ENCODE measurements at places on chromosomes 16 and 17.

DNA sequence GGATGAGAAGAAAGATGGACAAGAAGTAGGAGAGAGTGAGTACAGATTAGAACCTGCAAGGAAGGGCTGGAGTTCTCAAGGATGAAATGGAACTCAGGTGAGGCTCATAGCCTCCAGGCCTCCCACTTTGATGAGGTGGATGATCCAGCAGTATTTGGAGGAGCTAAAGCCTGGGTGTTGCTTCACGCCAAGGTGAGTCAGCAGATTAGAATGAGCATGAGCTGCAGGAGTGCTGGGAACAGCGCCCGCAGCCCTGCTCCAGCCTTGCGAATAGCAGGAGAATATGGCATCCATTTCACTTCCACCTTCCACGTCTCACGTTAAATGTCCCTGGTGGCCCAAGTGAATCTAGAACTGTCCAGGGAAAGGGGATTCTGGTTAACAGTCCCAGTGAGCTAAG, 94.4 kb upstream of the CPHXL start:
- DNase-seq, result no peak

DNA sequence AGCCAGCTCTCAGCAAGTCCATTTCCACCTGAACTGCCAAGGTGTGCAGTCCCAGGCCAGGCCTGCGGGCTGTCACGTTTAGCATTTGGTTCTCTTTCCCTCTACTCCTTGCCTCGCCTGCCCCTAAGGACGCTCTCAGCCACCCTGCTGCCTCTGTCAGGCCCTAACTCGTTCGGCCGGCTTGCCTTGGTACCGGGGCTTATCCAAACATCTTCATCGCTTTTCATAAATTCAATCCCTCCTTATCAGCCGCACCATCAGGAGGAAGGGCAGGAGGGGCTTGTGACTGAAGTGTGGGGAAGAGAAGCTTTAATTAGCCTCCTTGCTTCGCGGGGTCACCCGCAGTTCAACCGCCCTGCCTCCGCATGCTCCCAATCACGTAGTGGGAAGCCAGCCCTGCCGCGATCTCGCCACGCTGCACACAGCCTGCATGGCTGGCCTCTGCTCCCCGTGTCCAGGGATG, 231.1 kb downstream of the SOX9 start:
- DNase-seq, result no peak

DNA sequence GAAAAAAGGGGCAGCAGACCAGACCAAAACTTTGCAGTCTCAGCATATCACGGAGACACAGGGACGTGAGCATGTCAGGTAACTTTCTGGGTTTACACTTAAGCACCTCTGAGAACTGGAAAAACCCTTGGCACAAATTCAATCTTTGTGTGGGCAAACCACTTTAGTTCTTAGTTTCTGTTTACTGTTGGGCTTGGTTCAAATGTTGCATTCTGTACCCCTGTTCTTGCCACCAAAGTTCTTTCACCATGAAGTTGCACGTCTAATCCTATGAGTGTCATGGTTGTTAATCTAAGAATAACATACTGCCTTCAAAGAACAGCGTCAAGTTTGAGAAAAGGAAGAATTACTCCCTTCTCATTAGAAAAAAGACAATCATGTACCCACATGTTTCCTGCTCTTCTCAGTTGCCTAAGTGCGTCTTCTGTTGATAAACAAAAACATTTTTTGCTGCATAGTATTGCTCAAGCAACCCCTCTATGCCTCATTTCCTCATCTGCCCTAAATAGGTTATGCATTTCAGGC, 11.6 kb downstream of the KRT33A start:
- DNase-seq, result peak; percentile 42

- no peak for DNase-seq
Measured at GRCh38 chr17:19454074-19454473, 43.0 kb downstream of the RNF112 start.

DNA sequence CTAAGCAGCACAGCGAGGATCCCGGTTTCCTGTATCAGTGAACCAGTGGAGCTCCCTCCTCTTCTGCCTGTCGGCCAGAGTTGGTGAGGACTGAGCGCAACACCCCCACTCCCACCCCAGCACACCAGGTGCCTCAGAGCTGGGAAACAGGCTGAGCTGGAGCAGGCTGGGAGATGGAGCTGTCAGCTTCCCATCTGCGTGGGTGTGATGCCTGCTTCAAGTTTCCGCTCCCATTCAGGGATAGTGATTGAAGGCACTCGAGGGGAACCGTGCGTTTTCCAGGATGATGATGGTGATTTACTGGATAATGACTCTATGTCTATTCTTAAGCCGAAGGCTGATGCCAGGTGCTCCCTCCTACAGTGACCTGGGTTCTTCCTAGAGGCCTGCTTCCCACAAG, 144.5 kb downstream of the TMEM132E start:
- no peak for DNase-seq

DNA sequence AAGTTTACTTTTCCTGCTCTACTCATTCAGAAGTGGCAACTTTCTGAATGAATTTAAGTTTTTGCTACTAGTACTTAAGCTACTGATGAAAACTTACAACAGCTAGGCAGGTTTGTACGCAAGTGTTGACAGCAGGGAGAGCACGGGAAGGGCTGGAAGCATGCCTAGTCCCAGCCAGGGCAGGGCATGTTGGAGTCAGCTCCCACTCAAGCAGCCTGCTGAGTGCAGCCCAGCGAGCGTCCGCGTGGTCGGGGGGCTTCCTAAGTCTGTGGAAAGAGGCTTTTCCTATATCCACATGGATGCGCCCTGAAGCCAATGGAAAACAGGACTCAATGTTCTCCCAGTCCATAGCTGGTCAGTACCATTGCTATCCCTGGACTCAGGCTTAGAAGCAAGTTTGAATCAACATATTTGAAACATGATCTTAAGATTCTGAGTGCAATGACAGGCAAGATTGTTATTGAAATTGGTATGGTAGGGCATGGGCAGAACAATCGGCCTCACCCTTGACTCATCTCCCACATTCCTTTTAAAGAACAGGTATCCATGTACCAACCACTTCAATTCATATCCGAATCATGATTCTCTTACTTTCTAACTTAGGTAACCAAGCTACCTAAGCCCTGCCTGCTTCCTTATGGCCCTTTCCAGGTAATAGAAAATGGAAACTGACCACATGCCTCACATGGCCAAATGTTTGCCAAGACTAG, 22.5 kb downstream of the CYB5D2 start:
- DNase-seq, result no peak

GRCh38 chr16:9197957-9198661, 106.7 kb downstream of the HAPSTR1 start:
- no peak for DNase-seq

DNA sequence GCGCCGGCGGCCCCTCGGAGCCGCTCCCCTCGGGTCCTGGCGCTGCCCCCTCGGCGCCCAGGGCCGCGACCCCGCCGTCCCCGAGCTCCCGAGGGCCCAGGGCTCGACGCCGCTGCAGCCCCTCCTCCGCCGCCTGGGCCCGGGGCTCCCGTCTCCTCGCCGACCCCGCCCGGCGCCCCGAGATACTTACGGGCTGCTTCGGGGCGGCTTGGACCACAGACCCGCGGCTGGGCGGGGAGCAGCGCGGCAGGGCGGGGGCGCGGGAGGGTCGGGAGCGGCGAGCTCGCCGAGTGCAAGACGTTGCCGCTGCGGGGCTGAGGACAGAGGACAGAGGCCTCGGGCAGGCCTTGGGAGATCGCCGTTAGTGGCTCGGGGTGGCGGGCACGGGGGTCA, 290 bp downstream of the TOB1 start:
- DNase-seq, result no peak

GRCh38 chr16:30805370-30806169, 18.6 kb upstream of the ZNF629 start:
- DNase-seq, result peak; percentile 50

DNA sequence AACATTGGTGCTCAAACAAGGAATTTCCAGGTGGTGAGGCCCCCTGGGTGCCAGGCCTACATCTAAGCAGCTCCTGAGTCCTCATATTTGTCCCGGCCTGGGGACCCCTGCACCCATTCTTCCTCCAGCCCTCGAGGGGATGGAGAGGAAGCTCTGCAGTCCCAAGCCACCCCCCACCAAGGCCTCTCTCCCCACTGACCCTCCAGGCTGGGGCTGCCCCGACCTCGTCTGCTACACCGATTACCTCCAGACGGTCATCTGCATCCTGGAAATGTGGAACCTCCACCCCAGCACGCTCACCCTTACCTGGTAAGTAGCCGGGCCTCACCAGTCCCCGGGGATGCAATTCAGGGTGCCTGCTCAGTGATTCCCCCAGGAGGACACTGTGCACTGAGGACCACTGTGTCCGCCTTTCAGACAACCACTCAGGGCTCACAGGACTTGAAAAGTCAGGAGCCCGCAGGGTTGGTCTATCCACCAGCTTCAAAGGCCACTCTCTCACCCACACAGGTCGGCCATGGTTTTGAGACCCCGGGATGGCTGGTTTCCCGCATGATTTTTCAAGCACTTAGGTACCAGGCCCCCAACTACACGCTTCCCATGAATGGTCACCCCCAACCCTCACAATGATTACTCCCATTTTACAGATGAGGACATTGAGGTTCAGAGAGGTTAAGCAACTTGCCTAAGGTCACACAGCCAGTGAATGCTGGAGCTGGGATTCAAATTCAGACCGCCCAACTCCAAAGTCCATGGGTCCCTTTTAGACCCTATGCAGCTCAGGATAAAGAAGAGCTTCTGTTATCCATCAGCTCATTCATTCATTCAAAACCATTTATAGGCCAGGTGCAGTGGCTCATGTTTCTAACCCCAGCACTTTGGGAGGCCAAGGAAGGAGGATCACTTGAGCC, 32.4 kb downstream of the IL21R start:
- DNase-seq, result peak; percentile 23

DNA sequence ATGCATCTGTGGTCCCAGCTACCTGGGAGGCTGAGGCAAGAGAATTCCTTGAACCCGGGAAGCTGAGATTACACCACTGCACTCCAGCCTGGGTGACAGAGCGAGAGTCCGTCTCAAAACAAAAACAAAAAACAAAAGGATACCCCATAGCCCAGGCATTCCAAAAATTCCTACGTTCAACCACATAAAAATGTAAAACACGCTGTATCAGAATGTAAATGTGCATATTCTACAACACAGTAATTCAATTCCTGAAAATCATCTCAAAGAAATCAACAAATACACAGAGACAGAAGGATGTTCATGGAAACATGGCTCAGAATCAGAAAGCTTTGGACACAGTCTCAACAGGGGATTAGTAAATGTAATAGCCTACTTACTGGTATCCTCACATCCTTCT, 33.0 kb downstream of the COG7 start:
- no peak for DNase-seq

- DNase-seq, result no peak
Measured at GRCh38 chr17:2214047-2214928, 89.3 kb downstream of the SMG6 start.

DNA sequence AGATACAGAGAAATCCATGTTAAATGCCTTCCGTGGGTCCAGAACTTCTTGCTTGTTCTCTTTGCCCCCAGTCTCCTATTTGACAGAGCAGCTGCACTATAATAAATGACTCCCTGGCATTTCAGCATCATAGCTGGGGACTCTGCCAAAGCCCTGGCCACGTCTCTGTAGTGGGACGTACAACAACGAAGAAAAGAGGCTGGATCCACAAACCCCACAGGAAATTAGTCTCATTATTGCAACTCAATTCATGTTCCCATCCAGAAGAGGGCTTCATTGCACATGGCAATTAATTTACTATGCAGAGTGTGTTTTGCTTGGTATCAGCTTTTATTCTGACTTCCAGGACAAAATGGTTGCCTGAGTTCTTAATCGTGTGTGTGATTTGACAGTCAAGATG, 121.3 kb downstream of the CDH13 start:
- no peak for DNase-seq

DNA sequence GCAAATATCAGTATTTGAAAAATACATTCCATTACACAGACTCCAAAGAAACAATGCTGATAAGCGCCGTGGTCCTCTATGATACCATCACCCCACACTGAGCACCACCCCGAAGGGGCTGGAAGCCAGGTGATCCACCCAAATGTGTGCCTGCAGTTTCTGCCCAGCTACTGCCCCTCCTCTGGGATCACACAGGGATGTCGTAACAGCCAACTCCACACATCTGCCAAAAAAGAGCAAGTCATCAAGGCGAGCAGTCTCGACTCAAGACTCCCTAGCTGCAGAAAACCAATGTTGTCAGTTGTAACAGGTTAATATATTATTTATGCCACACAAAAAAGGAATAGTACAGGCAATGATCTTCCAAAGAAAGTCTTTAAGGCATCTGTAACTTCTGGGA, 21.0 kb downstream of the CYB5D2 start:
- no peak for DNase-seq

DNA sequence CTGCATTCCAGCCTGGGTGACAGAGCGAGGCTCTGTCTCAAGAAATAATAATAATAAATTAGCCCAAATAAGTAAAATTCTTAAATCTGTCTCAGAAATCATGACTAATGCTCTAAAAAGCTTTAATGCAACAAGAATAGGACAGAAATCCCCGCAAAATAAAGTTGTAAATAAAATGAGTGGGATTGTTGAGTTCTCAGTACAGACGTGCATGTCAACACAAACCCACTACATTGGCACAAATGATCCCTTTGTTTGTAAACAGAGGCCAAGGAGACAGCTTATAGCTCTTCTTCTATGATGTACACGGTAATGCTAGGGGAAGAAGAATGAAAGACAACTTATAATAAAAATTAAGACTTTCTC, 6.0 kb downstream of the STAT5B start:
- DNase-seq, result no peak

GRCh38 chr16:88527186-88527936, 42.8 kb upstream of the ZC3H18 start:
- peak; percentile 77 for DNase-seq

DNA sequence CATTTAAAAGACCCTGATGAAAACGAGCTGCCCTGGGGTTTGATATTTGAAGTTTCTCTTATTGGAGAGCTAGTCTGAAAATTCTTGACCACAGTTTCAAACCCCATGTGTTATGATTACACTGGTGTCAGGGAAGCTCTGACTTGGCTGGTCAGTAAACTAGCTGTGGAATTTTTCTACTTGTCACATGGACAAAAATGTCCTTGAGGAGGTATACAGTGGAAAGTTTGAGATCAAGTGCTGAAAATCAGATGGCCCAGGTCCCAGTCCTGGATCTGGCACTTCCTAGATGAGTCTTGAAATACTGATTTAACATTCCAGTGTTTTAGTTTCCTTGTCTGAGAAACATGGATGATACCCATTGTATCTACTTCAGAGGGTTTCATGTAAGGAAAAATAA, 30.7 kb upstream of the SOX9 start:
- no peak for DNase-seq

DNA sequence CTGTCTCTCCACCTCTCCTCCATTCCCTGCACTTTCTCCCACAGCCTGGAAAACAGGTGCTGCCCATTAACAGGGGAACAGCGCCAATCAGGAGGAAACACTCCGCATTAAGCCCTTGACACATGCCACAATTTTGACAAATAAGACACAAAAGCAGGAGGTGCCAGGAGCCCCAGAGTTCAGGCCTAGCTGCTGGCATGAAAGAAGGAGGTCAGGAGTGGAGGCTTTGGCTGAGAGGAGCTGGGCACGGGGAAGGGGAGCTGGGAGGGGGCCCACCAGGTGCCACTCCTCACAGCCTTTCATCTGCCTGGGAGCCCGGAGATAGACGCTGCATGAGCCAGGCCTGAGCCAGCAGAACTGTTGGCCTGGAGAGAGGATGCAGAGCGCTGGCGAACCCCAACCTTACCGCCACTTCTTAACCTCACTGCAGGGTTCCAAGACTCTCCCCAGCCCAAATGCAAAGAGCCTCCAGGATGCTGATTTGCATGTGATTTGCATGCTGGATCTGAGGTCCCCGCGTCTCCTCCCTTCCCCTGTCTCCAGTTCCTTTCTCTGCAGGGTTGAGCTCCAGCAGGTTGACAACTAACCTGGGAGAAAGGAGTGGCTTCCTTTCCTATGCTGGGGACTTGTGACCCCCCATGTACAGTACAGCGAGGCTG, 139.8 kb upstream of the SDK2 start:
- DNase-seq, result no peak

GRCh38 chr17:74218436-74218835, 5.1 kb downstream of the TTYH2 start:
- no peak for DNase-seq

All from activated naive CD4-positive, alpha-beta T cell treated with anti-CD3 and anti-CD28 coated beads, Interleukin-2, amount 50 U/mL, for 72 hours (primary cell).